ENCODE measurements at places on chromosomes 5 and 9. TPM values are rescaled to one million over a fixed set of nuclear protein-coding genes. Genes with fewer than 3 reads are reported as not detected.

Gene LTC4S
- total RNA-seq, result 4.9 TPM

DNA sequence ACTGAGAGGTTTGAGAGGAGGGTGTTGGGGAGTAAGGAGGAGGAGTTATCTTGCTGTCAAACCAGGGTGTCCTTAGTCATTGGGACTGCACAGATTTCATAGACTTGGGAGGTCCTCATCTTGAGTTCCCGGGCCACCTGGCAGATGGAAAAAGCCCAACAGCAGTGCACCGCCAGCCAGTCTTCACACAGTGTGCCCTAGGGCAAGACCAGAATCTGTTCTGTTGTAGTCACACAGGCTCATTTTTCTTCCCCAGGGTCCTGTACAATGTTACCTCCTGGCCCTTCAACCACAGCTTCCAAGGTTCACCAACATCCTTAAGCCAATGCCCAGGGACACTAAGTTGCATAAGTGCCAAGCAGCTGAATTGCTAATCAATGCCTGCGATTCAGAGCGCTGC lies 21.0 kb downstream of the PLAC8L1 start:
- no peaks in the 10 kb centered on the region for H3K27me3 ChIP-seq
- no peak overlapping the region for H3K27ac ChIP-seq
- no peak for DNase-seq
- no peaks in the 10 kb centered on the region for H3K36me3 ChIP-seq
- H3K4me1 ChIP-seq, result no peaks in the 10 kb centered on the region
- H3K4me3 ChIP-seq, result no peak overlapping the region

Gene TPM2
- total RNA-seq, result 138 TPM

- H3K27me3 ChIP-seq, result no peaks in the 10 kb centered on the region
- no peak overlapping the region for H3K4me3 ChIP-seq
- no peaks in the 10 kb centered on the region for H3K4me1 ChIP-seq
- no peaks in the 10 kb centered on the region for H3K36me3 ChIP-seq
- DNase-seq, result no peak
Measured at GRCh38 chr5:119996128-119996527, 366.8 kb downstream of the FAM170A start.

Gene TMEFF1
- 1.7 TPM for total RNA-seq

DNA sequence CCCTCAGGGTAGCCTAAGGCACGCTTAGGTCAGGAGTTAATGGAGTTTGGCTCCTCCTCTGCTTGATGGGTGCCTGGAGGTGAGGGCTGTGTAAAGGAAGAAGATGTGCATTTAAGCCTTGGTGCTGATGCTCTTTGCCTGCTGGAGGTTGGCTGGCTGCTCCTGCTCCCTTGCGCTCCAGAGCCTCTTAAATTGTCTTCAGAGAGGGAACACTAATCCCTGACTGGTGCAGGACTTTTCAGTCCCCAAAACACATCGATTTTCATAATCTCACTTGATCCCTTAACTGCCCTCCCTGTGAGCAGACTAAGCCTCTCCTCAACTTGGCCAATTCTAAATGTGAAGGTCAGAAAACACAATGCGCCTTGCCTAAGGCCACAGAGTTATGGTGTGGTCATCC lies 16.2 kb upstream of the TCOF1 start:
- no peak overlapping the region for H3K4me3 ChIP-seq
- no peak overlapping the region for H3K27ac ChIP-seq
- no peaks in the 10 kb centered on the region for H3K27me3 ChIP-seq
- no peaks in the 10 kb centered on the region for H3K4me1 ChIP-seq

GRCh38 chr5:149071756-149072155 lies 8.9 kb upstream of the SH3TC2 start:
- peak overlapping the region; percentile 49 for H3K27ac ChIP-seq
- H3K4me1 ChIP-seq, result peaks cover 38% of the 10 kb centered on the region
- no peaks in the 10 kb centered on the region for H3K27me3 ChIP-seq
- H3K4me3 ChIP-seq, result no peak overlapping the region
- no peak for DNase-seq

Gene SPINK1
- total RNA-seq, result 444 TPM

GRCh38 chr9:33721674-33722358 lies 73.5 kb upstream of the PRSS3 start:
- H3K4me1 ChIP-seq, result no peaks in the 10 kb centered on the region
- no peak overlapping the region for H3K27ac ChIP-seq
- peak; percentile 83 for DNase-seq
- H3K36me3 ChIP-seq, result no peaks in the 10 kb centered on the region
- no peak overlapping the region for H3K4me3 ChIP-seq

Gene CYLC2
- total RNA-seq, result not detected

- no peak for DNase-seq
- no peak overlapping the region for H3K27ac ChIP-seq
- H3K36me3 ChIP-seq, result peaks cover 1% of the 10 kb centered on the region
- peaks cover 15% of the 10 kb centered on the region for H3K4me1 ChIP-seq
- H3K27me3 ChIP-seq, result no peaks in the 10 kb centered on the region
- H3K4me3 ChIP-seq, result no peak overlapping the region
Measured at GRCh38 chr9:110135846-110136245, 72.1 kb downstream of the C9orf152 start.

Gene C5orf52
- not detected for total RNA-seq

DNA sequence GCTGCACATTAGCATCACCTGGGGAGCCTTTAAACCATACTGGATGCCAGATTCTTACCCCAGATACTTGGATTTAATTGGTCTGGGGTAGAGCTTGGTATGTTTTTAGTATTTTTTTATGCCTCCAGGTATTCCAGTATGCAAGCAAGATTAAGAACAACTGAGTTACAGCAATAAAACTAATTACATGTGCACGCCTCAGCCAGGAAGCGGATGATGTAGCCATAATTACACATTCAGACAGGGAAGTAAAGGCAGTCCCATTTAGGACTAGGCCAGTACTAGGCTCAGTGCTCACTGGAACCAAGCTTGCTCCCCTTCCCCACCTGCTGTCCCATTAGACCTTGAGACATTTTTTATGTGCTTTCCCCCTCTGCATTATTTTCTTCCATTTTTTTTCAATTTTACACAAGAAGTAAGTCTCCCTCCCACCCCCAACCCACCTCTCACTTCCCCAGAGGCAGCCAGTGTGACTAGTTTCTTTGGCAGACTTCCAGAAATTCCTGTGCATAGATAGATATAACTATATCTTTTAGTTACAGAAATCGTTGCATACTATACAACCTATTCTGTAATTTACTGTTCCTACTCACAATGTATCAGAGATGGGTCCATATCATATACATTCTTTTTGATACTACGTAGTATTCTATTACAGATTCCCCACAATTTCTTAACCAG lies 7.1 kb upstream of the GNAQ start:
- peaks cover 17% of the 10 kb centered on the region for H3K4me1 ChIP-seq
- no peak overlapping the region for H3K27ac ChIP-seq

DNA sequence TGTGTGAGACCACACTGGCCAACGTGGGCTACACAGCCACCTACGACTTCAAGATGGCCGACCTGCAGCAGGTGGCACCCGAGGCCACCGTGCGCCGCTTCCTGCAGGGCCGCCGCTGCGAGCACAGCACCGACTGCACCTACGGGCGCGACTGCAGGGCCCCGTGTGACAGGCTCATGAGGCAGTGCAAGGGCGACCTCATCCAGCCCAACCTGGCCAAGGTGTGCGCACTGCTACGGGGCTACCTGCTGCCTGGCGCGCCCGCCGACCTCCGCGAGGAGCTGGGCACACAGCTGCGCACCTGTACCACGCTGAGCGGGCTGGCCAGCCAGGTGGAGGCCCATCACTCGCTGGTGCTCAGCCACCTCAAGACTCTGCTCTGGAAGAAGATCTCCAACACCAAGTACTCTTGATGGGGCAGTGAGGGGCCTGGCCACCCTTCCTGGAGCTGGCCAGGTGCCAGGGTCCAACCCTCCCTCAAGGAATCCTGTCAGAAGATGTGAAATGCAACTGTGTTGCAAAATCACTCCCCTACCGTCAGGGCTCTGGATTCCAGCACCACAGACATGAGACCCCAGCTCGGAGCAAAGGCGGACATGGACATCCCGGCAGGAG lies 11.1 kb downstream of the DIPK1B start:
- H3K36me3 ChIP-seq, result peaks cover 64% of the 10 kb centered on the region
- no peak overlapping the region for H3K4me3 ChIP-seq
- H3K27ac ChIP-seq, result peak overlapping the region; percentile 13
- peaks cover 10% of the 10 kb centered on the region for H3K4me1 ChIP-seq
- DNase-seq, result no peak

GRCh38 chr5:179258922-179259730 lies 86.1 kb downstream of the ADAMTS2 start:
- DNase-seq, result no peak
- H3K4me3 ChIP-seq, result no peak overlapping the region
- no peaks in the 10 kb centered on the region for H3K36me3 ChIP-seq
- no peaks in the 10 kb centered on the region for H3K27me3 ChIP-seq
- no peak overlapping the region for H3K27ac ChIP-seq

GRCh38 chr5:130102375-130102774 lies 198.1 kb downstream of the CHSY3 start:
- H3K4me1 ChIP-seq, result no peaks in the 10 kb centered on the region
- no peak overlapping the region for H3K27ac ChIP-seq
- no peak overlapping the region for H3K4me3 ChIP-seq
- H3K27me3 ChIP-seq, result no peaks in the 10 kb centered on the region

GRCh38 chr9:127771570-127772189 lies 6.8 kb downstream of the SH2D3C start:
- H3K36me3 ChIP-seq, result peaks cover 13% of the 10 kb centered on the region
- DNase-seq, result no peak
- peak overlapping the region; percentile 82 for H3K4me3 ChIP-seq
- peaks cover 40% of the 10 kb centered on the region for H3K27me3 ChIP-seq
- no peak overlapping the region for H3K27ac ChIP-seq

Gene IFNA13
- not detected for total RNA-seq

Gene NFIB
- total RNA-seq, result 75.8 TPM

- H3K36me3 ChIP-seq, result no peaks in the 10 kb centered on the region
- no peak for DNase-seq
- no peaks in the 10 kb centered on the region for H3K27me3 ChIP-seq
- H3K4me1 ChIP-seq, result no peaks in the 10 kb centered on the region
- no peak overlapping the region for H3K27ac ChIP-seq
- no peak overlapping the region for H3K4me3 ChIP-seq
Measured at GRCh38 chr5:107858324-107858723, 187.6 kb upstream of the EFNA5 start.

DNA sequence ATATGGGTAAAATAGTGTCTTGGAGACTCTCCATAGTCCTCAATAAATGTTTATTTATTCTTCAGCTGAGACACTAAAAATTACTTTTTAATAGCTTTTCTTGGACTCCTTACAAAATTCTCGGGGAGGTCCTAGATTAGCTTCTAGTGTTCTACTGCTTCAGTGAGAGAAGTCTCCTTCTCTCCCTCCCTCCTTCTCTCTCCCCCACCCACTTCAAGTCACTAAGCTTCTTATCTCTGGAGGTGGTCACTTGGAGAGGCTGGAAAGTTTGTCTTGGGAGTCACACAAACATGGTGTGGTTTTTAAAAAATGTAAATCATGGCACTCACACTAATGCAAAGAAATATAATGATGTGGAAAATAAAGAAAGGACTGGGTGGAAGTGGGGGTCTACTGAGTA lies 64.1 kb downstream of the SEMA6A start:
- H3K27ac ChIP-seq, result no peak overlapping the region
- no peak overlapping the region for H3K4me3 ChIP-seq
- peaks cover 28% of the 10 kb centered on the region for H3K4me1 ChIP-seq
- peaks cover 6% of the 10 kb centered on the region for H3K36me3 ChIP-seq
- no peak for DNase-seq
- H3K27me3 ChIP-seq, result no peaks in the 10 kb centered on the region

Gene QRFP
- not detected for total RNA-seq

Gene PCDHAC2
- total RNA-seq, result 12.6 TPM

Gene PDZD2
- 0.76 TPM for total RNA-seq

Gene SLIT3
- not detected for total RNA-seq
